ENCODE measurements at places on chromosomes 2 and 18.

DNA sequence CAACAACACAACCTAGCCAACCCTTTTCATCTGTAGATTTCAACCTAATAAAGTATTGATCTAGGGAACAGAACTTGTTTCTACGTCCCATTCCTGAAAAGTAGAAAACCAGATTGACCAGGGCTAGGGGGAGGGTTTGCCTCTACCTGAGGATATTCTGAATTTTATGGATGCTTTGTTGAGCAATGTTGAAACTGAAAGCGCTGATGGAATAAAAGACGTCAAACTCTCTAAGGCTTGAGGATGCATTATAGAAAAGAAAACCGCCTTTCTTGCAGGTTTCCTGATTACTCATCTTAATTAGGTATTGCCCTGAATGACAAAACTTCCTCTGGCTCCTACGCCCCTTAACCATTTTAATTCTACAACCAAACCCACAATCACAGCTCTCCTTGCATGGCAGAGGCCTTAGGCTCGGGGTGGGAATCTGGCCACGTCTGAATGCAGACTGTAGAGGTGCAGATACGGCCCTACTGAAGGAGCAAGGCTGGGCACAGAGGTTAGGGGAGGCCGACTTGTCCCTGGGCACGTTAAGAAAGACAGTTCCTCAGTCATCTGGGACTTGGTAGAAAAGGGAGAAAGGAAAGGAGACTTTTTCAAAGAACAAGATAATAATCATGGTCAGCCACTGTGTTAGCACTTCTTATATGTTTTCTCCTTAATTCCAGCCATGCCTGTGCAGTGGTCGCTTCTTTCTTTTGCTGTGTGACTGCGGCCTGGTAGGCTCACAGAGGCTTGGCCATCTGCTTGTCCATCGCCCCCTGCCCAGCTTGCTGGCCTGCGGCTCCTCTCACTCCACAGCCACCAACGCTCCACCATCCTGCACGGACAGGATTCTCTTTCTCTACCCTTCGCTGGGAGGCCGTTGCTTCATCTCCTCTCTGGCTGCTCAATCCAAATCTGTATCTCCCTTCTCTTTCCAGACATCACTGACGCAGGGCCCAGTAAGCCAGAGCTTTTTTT, 209.5 kb downstream of the VAPA start:
- no peak for DNase-seq

DNA sequence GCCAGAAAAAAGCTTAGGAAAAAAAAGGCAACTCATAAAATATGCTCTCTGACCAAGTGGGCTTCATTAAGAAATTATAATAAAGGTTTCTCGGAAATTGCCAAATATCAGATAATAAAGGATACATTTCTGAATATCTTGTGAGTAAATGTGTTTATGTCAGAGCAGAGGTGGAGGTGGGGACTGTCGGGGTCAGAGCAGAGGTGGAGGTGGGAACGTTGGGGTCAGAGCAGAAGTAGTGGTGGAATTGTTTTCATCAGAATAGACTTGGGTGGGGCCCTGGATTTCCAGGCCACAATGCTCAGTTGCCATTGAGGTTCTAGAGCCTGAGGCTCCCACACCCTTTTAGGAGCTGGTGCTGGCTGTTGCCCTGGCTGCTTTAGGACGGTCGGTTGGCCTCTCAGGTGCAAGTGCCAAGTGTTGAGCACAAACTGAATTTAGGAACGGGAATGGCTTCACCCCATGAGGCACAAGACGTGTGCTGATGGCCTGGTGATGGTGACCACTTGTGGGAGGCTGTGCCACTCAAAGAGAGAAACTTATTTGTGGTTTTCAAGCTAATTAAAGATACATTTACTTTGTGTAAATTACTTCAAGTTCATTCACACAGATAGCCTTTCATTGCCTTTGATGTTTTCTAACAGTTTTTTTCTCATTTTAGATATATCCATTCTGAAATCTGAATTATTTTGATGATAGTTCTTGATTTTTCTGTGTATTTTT, 131.5 kb downstream of the ATP9B start:
- DNase-seq = no peak

- no peak for DNase-seq
Measured at GRCh38 chr2:157178874-157179273, 78.6 kb upstream of the GALNT5 start.

GRCh38 chr18:56238576-56238975, 399.8 kb downstream of the TXNL1 start:
- DNase-seq = no peak

- DNase-seq = no peak
Measured at GRCh38 chr2:232854082-232854481, 16.0 kb upstream of the SNORC start.

GRCh38 chr2:78811955-78812610, 213.4 kb upstream of the REG3G start:
- DNase-seq = no peak

DNA sequence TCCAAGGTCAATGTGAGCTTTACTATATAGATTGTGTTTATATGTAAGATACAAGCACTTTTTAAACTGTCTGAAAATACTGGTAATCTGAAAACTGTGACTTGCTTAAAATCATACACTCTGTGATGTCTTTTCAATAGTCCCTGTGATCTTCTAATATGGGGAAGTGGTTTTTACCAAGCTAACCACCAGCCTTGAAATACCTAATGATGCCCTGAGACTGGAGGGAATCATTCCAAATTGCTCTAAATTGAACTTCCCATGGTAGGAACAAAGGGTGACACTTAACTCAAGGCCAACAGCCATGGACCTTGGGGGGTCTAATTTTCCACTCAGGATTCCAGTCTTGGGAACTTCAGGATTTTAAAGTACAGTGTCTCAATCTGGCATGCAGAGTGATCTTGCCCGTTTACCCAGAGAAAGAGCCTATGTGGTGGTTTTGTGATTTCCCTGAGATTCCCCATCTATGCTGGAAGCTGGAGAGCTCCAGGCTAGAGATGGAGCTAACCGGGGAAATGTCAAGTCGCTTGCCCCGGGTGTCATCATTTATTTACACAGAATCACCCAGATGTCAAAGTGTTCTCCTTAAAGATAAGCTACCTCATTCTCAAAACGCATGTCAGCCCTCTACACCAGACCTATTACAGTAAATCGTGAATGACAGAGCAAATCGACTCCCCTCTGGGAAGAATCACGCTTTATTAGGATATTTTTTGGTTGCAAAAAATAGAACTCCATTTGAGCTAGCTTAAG, 198.5 kb downstream of the SP3 start:
- no peak for DNase-seq

DNA sequence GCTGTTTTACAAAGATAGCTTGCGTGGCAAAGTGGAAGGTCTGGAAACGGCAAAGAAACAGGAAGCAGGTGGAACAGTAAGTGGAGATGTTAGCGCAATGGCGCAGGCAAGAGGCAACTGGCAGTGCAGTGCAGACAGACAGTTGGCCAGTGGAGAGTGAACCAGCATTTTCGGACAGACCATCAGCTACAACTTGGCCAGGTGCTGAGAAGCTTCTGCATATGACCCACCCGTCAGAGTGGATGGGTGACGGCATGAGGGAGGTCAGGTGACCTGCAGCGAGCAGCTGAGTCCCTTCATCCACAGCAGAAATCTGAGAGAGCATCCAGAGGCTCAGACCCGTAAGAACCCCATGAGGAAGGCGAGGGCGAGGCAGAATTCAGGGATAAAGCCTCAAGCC, 33.8 kb downstream of the NPC1 start:
- DNase-seq = no peak

GRCh38 chr2:165238295-165238694, 919 bp upstream of the SCN2A start:
- no peak for DNase-seq

GRCh38 chr2:54672590-54673456, 50.6 kb upstream of the EML6 start:
- no peak for DNase-seq

- DNase-seq = no peak
Measured at GRCh38 chr2:7089898-7090510, 172.8 kb downstream of the RNF144A start.

- DNase-seq = no peak
Measured at GRCh38 chr18:75124991-75125381, 84.0 kb downstream of the PTGR3 start.

DNA sequence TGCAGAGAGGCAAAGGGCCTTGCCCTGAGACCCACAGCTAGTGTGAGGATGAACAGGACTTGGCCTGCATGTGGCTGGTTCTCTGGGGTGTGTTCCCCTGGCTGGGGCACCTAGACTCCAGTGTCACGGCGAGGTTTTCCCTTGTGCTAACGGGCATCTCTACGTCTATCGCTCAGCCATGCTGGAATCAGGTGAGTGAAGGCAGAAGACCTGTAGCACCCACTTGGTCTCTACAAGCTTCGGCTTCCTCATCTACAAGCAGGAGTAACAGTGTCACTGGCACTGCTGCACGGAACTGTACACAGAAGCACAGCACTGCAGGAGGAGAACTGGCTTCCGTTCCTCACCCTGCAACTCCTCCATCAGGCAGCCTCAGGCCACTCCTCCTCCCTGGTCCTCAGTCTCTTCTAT, 30.6 kb downstream of the HS1BP3 start:
- DNase-seq = no peak

DNA sequence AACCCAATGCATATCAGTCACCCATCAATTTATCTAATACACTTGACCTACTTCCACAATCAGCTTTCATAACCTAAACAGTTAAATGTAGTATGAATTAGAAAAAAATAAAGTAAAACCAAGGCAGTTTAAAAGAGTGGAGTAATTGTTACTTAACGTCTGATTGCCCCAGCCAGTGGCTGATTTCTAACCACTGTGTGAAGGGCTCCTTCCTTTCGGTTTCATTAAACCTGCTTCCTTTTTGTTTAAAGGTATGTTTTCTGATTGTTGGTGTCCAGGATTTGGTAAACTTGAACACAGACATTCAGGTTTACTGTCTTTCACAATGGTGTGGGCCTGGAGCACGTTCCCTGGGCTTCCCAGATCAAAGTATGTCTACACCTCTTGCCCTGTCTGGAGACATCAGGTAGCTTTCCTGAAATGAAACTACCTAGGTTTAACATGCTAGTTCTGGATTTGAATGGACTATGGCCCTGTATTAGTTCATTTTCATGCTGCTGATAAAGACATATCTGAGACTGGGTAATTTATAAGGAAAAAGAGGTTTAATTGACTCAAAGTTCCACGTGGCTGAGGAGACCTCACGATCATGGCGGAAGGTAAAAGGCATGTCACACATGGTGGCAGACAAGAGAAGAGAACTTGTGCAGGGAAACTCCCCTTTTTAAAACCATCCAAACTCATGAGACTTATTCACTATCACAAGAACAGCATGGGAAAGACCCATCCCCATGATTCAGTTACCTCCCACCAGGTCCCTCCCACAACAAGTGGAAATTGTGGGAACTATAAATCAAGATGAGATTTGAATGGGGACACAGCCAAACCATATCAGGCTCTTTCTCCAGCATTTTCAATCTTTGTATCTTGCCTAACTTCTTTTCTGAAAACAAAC, 605.2 kb upstream of the ID2 start:
- no peak for DNase-seq

GRCh38 chr18:52337276-52337675, 2.7 kb upstream of the DCC start:
- DNase-seq = no peak

DNA sequence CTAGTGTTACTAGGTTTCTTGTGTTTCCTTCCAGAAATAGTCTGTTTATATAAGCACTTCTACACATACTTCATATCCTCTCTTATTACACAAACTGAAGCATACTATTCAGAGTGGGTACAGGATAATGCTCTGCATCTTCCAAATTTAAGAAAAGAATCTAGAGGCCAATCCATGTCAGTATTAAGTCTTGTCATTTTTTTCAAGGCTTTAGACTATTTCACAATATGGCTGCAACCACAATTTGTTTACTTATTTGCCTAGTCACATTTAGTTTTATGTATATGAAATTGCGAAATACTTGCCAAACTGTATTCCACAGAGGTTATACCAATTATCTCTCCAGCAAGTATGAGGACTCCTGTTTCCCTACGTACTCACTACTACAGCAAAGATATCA, 27.9 kb downstream of the IWS1 start:
- DNase-seq = no peak

- DNase-seq = no peak
Measured at GRCh38 chr2:237480556-237480955, 6.5 kb upstream of the MLPH start.

DNA sequence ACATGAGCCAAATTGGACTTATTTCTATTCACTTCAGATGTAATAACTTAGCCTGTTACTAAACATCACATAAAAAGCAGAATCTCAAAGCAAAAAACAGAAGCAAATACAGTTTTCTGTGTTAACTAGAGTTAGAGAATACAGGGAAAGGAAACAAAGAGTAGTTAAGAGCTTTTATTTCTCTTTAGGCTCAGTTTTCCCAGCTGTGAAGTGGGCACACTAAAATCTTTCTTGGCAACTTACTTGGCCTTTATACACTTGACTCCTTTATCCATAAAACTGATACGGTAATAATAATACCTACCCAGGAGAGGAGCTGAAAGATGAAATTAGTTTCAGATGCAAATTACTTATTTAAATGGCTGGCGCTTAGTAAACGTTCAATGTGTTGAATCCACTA, 132.8 kb upstream of the SPATS2L start:
- no peak for DNase-seq

- no peak for DNase-seq
Measured at GRCh38 chr2:219352448-219353023, 20.0 kb upstream of the RESP18 start.

DNA sequence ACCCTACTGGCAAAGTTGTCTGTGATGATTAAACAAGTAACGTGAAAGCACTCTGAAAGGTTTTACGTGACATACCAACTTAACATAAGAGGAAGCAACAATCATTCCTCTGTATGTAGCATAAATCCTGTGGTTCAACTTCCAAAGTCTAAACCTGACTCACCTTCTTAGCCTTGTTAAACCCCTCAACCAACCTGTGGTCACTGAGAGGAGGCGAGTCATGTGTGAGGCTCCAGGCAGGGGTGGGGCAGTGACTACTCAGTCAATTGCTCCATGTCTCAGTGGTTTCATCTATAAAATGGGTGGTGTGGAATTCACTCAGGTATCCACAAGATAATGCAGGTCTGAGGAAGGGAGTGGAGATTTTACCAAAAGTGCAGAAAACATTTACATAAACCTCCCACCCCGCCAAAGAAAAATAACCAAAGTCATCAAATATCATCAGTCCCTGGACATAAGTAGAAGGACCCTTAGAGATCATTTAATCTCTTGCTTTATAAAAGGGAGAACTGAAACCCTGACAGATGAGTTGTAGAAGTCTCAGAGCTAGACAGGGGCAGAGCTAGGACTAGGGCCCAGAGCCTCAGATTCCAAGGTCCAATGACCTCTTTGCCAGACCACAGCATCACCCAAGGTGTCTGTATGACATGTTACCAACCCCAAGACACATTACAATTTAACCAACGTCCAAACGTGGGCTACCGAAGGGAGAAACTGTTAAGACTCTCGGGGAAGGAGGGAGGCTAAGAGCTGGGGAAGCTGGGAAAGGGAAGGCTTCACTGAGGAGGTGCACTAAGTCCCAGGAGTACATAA, 3.7 kb upstream of the PCBP1 start:
- no peak for DNase-seq

DNA sequence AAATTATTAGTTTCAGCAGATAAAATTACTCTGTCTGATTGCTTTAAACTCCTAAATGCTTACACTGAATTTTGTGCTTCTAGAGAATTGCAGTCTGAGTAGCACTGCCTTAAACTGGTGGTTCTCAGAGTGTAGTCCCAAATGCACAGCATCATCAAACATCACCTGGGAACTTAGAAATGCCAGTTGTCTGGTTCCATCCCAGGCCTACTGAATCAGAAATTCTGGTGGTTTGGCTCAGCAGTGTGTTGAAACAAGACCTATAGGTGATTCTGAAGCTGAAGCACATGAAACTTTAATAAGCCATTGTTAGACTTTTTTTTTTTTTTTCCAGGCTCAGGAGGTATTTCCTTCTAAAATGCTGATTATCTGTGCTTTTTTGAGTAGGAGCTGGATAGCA, 22.0 kb downstream of the EPC2 start:
- no peak for DNase-seq

Data from activated gamma-delta T cell (primary cell).